ENCODE measurements at places on chromosomes 1 and 21.

- no peak for DNase-seq
Measured at GRCh38 chr1:6612641-6613360, 730 bp upstream of the PHF13 start.

DNA sequence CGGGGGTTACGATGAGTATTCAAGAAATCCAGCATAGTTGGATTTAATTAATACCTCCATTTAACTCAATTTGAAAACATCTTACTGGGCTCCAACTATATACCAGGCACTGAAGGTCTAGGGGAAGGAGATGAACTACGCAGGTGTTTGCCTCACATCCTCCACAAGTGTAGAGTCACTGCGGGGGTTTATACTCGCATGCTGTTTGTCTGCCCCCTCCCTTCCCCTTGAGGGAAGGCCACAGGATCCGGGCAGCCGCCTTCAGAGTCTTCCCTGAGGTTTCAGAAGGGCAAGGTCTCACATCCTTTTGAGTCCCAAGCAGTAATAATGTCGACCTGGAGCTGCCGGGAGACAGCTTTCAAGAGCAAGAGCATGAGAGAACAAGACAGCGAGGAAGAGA lies 142.4 kb upstream of the GALNT2 start:
- no peak for DNase-seq

- no peak for DNase-seq
Measured at GRCh38 chr1:9350013-9350908, 57.6 kb downstream of the SPSB1 start.

GRCh38 chr1:111217183-111217910 lies 10.2 kb upstream of the CHI3L2 start:
- no peak for DNase-seq

DNA sequence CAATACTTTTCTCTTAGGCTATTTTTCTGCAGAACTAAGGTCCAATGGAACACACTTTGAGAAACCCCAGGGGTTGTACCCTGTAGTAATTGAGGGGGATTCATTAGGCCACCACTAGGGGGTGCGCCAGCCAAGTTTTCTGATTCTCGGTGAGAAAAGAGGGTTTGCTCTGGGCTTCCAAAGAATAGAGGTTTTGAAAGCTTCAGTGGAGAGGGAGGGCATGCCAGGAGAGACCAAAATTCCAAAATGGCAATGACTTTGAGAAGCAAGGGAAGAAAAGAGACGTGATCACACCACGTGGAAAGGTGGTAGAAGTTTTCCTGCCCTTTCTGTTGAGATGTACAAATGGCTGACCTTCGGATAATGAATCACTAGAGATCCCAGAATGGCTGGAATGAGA lies 323.3 kb downstream of the RPS6KC1 start:
- peak; percentile 36 for DNase-seq

GRCh38 chr1:160082487-160082886 lies 1.1 kb downstream of the KCNJ9 start:
- DNase-seq, result no peak

Measured in T-helper 2 cell (primary cell).